ENCODE measurements at places on chromosomes 7 and 10.

- DNase-seq: no peak
These were observed 683.9 kb downstream of the XPNPEP1 start for GRCh38 chr10:109239371-109239770.

DNA sequence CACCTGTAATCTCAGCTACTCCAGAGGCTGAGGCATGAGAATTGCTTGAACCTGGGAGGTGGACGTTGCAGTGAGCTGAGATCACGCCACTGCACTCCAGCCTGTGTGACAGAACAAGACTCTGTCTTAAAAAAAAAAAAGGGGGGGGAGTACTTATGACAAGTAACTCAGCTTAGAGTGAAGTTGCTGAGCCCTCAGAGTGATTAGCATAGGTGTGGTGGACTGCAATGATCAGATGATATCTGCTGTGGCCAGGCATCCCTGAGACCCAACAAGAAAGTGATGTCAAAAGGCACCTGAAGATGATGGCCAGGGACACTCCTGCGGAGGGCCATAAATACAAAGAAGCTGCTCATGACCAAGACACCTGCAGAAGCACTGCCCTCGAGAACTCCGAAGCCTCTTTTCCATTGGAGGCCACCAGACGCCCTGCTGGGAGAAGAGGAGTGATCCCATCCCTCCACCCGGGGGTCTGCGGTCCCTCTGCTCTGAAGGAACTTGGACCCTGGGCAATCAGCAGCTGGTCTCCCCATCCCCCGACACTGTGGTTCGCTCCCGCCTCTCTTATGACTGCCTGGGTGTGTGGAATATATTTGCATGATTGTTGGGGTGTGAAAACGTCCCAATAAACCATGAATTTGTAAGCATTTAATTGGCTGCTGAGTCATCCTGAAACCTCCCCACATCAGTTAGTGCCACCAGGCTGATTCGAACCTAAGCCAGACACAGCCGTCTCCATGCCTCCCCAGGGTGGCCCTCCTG is 46.0 kb downstream of the RASGEF1A start:
- DNase-seq: no peak

DNA sequence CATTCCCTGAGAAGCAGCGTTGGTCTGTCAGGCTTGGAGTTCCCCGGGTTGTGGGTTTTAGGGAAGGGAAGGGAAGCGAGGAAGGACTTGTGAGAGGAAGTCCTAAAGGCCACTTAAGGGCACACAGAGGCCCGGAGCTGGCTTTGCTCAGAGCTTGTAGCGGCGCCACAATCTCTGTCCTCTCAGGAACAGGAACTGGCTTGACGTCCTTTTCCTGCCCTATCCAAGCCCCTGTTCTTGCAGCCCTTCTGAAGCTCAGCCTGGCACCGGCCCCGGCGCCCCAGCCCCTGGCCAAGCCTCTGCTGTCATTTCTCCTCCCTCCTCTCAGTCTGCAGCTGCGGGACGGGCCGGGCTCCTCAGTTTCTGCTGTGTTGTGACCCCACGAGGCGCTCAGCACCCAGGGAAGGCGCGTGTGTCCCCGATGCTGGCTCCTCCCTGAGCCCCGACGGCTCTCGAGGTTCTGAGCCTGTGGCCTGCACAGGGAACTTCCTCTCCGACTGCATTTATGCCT is at the start of gene GIMAP8:
Gene GIMAP8 (plus strand): TSS at position 140 of the 511 bp plus-strand sequence. CDS start 16,069 bp downstream, outside the sequence.
- DNase-seq: no peak

GRCh38 chr7:83455612-83456011 is 193.3 kb downstream of the SEMA3E start:
- no peak for DNase-seq

DNA sequence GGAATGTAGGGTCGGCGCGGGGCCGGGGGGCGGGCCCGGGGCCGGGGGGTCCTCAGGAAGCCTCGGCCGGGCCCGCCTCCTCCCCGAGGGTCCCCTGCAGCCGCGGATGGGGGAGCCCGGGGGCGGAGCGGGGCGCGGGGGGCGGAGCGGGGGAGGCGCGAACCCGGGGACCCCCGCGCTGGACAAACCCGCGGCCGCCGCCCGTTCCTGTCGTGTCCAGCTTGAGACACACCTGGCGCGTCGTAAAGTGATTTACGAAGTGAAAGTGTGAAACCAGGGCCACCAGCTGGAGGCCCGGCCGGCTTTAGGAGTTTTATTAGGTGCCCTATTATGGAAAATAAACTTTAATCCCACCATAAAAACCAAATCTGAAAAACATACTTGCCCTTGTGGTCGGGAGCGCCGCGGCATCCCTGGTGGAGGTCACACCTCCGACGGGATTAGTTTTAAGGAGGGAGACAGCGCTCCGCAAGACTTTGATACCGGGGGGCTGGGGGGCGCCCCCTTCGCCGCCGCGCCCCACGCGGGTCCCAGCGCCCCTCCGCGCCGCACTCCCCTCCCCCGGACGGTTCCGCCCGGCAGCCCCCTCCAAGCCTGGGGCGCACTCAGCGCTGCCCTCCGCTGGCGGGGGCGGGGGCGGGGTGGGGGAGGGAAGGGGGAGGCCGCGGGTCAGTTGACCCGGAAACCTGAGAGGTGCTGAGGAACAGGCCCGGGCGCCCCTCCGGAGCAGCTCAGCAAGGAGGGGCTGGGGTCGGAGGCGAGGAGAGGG is 10.3 kb downstream of the MNX1 start:
- DNase-seq: no peak

- no peak for DNase-seq
These were observed 229.0 kb downstream of the PRPF18 start for GRCh38 chr10:13815756-13816155.

GRCh38 chr10:115129752-115130151 is 36.6 kb downstream of the ATRNL1 start:
- DNase-seq: no peak

- DNase-seq: no peak
These were observed 279.5 kb downstream of the CELF2 start for GRCh38 chr10:11297136-11297535.

DNA sequence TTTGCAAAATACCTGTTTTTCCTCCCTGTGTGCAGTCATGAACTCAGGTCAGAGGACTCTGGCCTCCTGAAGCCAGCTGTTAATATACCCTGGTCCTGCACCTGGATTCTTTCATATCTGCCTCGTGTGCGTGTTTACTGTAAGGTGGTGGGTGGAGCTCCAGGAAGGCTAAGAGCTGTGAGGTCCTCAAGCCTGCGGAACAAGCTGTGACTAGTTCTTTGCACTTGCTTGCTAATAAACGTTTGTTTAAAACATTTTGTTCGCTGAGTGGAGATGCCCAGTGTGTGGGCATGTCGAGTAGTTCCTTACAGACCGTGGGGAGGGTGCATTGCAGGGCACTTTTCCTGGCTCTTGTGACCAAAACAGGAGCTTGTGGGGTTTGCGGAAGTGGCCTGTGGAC is 139.0 kb downstream of the DOCK1 start:
- no peak for DNase-seq

DNA sequence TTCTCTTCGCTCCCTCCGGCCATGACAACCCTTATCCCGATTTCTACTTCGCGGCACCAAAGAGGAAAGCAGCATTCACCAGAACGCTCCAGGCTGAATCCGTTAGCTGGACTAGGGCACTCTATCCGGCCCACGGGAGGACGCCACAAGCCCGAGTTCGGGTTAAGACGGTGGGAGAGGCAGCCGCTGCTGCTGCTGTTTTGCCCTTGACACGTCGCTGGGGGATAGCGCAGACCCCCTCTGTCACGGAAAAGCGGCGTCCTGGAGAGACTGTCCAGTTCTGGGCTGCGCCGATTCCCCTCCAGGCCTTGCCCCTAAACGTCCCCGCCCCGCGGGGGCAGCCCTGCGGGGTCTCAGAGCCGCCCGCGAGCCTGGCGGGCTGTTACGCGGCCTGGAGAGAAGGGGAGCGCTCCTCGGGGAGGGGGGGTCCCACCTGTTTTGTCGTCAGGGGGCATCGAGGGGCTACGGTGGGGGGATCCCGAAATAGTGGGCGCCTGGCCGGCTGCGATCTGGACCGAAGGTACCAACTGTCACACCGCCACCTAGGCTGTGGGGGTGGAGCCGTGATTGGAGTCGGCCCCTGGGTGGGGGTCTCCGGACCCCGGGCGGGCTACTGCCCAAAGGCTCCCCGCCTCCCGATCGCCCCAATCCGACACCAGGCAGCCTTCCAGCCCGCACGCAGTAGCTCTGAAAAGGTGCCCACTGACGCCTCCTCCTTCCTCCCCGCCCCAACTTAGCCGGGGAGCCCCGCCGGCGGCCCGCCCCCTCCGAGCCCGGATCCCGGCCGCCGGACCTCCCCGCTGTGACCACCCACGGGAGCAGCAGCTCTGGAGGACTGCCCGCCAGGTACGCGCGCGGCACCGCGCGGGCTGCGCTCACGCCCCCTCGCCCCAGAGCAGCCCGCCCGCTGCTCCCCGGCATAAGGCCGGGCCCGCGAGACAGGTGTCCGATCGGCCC is 772 bp downstream of the SGMS1 start:
- DNase-seq: no peak

- no peak for DNase-seq
These were observed 65.0 kb downstream of the ZEB1 start for GRCh38 chr10:31383810-31384588.

- no peak for DNase-seq
These were observed 35.8 kb downstream of the IL15RA start for GRCh38 chr10:5941579-5941978.

GRCh38 chr7:104983076-104983577 is 30.9 kb upstream of the KMT2E start:
- DNase-seq: no peak

DNA sequence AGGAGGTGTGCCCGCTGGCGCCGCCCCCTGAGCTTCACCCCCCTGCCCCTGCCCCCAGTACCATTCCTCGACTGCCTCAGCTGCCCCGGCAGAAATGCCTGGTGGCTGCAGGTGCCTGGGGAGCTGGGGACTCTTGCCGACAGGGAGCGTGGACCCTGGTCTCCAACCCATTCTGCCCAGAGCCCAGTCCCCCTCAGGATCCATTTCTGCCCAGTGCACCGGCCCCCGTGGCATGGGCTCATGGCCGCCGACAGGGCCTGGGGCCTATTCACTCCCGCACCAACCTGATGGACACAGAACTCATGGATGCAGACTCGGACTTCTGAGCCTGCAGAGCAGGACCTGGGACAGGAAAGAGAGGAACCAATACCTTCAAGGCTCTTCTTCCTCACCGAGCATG is 12.7 kb upstream of the AHCYL2 start:
- DNase-seq: no peak

GRCh38 chr7:147803151-147803550 is 787.4 kb upstream of the C7orf33 start:
- no peak for DNase-seq

DNA sequence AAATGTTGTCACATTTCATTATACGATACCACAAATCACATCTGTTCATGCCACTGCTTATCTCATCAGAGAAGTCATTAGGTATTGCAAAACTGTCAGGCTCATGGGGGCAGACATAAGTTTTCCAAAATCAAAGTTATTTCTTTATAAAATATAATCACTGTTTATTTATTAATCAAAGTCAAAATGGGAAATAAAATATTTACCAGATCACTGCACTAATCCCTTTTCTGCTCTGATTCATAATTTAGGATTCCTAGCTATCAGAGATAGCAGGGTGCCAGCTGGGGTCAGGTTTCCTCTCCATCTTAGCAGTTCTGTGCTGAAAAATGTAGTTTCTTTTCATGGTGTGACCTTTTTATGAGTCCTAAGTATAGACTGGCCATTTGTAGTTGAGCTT is 117.7 kb upstream of the LANCL2 start:
- no peak for DNase-seq

DNA sequence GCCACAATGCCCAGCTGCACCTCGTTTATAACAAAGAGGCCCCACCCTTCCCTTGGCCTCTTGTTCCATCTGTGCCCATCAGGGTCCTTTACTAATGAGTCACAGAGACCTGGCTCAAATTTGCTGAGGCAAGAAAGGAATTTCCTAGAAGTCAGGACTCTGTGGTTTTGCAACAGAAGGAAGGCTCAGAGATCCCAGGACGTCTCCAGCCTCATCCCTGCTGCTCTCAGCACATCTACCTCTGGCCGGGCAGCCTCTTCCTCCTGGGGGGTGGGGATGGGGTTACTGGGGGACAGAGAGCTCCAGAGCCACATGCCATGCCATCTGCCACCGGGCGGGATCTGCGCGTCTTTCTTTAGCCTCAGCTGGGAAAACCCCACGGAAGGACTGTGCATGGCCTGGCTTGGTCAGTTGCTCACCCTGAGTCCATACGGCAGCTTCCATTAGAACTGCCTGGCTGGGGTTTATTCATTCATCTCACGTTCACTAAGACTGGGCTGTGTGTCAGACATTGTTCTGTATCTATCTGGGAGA is 41.9 kb upstream of the PSMG3 start:
- no peak for DNase-seq

DNA sequence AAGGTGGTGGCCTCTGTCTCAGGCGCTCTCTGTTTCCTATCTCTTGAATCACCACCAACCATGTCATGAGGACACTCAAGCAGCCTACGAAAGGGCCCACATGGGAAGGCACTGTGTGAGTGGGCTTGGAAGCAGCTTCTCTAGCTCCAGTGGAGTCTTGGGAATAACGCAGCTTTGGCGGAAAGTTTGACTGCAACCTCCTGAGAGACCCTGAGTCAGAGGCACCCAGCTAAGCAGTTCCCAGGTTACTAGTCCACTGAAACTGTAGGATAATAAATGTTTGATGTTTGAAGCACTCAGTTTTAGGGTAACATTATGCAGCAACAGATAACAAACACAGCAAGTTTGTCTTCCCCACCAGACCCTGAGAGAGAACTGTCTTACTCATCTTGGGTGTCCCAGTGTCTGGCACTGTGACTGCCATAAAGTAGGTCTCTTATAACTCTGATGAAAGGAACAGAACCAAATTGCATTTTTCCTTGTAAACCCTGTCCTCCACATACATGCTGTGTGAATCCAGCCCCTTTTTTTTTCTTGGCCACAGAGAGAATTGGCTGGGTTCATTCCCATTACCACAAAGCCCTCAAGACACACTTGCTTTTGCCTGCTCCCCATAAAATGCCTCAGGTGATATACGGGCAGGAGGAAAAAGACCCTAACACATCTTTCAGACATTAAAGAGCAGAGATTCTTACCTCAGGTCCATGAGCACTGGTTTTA is 185.5 kb downstream of the ZNF365 start:
- DNase-seq: no peak

DNA sequence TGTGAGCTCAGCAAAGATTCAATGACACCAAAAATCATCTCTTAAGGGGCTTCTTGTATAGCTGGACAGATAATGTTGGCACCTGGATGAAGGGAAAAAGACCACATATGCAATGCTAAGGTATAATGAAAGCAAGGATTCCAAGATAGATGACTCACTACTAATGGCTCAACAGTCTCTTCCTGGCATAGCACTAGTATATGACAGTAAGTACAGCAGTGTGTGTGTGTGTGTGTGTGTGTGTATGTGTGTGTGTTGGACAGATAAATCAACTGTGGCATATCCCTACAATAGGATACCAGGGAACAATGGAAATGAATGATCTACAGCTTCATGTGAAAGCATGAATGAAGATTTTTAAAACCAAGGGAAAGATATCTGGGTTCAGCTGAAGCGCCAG is 257.1 kb downstream of the SFMBT2 start:
- no peak for DNase-seq

GRCh38 chr7:55179931-55180682 is 161.3 kb downstream of the EGFR start:
- no peak for DNase-seq

GRCh38 chr10:84890706-84891105 is 562.3 kb downstream of the CCSER2 start:
- no peak for DNase-seq

Data from stimulated activated CD8-positive, alpha-beta memory T cell treated with anti-CD3 and anti-CD28 coated beads, Interleukin-4, amount 100 ng/mL, for 1 hour (primary cell).